H1 (cell line): ENCODE measurements at places on chromosomes 16 and 17.

- DNase-seq = peak; percentile 88
Observed at GRCh38 chr16:3152277-3152990, 17.6 kb downstream of the ZNF213 start.

GRCh38 chr17:12985431-12986293, 32.2 kb downstream of the ELAC2 start:
- DNase-seq = no peak

GRCh38 chr17:63196772-63197335, 230.8 kb downstream of the TANC2 start:
- no peak for DNase-seq

GRCh38 chr16:10667239-10667638, 27.5 kb downstream of the TEKT5 start:
- no peak for DNase-seq

- no peak for DNase-seq
Observed at GRCh38 chr16:20612551-20613480, 36.6 kb upstream of the ACSM2B start.

DNA sequence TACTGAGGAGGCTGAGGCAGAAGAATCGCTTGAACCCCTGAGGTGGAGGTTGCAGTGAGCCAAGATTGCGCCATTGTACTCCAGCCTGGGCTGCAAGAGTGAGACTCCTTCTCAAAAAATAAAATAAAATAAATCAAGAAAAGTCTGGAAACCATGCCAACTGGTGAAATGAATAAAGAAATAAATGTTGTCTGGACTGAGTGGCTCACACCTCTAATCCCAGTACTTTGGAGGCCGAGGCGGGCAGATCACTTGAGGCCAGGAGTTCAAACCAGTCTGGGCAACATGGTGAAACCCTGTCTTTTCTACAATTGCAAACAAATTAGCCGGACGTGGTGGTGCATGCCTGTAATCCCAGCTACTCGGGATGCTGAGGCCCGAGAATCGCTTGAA, 744 bp upstream of the LRRC37A3 start:
- peak; percentile 62 for DNase-seq

DNA sequence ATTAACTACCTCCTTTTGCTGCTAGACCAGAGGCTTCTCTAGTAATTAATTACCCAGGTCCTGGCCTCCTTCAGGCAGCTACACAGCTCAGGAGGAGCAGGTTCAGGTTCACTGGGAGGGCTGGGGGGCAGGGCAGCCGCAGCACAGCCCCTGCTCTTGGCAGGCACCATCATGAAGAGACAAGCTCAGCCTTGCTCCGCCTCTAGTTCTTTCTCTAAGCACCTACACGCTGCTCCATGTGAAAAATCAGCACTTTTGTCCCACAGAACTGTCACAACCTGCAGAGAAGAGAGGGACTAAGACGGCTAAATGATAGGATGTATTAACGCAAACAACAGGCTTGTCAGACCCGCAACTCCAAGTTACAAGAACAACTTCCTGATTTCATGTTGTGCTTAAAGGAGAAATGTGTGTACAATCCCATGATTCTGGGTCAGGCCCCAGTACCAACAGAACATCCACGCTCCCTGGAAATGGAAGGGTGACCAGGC, 53.4 kb downstream of the GRB2 start:
- no peak for DNase-seq

DNA sequence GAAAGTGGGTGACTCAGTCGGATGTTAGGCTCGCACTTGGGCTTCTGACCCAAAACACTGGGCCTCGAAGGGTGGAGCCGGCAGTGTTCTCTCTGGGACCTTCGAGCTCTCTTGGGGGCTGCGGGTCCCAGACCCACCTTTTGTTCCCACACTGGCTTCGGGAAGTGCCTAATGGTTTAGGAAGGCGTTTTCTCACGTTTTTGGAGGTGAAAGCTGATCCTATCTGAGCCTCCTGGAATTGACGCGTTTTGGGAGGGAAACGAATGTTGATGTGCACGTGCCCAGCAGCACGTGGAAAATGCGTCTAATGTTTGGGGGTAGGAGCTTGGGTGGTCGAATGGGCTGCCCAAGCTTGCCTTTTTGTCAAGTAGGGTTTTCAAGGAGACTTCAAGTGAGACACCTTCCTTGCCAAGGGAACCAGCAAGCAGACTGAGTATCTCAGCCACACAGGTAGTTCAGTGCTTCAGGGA, 666 bp downstream of the HGS start:
- no peak for DNase-seq

- DNase-seq = no peak
Observed at GRCh38 chr16:87515475-87516330, 22.9 kb upstream of the ZCCHC14 start.

DNA sequence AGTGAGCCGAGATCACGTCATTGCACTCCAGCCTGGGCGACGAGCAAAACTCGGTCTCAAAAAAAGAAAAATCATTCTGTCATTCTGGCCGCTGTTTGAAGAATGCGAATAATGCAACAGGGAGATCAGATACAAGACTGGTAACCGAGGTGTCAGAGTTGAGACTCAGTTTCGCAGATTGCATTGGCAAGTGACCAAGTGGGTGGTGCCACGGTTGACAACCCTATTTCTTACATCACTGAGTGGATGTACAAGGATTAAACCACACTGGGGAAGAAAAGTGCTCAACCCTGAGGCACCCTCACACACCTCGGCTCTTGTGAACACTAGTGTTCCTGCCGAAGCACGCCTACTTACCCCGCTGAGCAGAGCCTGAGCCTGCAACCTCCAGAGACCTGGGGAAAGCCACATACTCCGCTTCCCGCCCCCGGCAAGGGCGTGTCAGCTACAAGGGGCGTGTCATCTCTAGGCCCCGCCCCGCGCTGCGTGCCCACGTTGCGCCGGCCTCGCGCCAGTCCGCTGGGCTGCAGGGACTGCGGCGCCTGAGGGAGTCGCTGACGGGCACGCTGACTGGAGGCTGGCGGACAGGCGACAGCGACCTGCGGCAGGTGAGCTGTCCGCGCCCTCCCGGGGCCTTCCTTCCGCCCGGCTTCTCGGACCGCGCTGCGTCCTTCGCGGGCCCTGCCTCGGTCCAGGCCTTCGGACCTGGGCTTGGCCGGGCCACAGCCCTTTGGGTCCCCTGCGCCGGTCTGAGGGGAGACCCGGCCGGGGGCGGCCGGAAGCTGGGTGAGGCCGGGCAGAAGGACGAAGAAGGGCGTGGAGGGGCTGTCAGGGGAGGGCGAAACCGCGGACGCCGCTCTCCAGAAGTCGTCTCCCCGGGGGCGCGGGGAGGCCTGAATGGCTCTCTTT, at the start of gene HMOX2:
HMOX2 (plus strand) TSS at position 519 of the 909 bp plus-strand sequence. CDS start 29,127 bp downstream, outside the sequence.
- peak; percentile 98 for DNase-seq

GRCh38 chr16:57537194-57537505, 779 bp upstream of the CCDC102A start:
- no peak for DNase-seq

- DNase-seq = no peak
Observed at GRCh38 chr17:54944796-54945195, 23.7 kb downstream of the COX11 start.

- DNase-seq = no peak
Observed at GRCh38 chr16:12529582-12529981, 274.1 kb downstream of the CPPED1 start.

DNA sequence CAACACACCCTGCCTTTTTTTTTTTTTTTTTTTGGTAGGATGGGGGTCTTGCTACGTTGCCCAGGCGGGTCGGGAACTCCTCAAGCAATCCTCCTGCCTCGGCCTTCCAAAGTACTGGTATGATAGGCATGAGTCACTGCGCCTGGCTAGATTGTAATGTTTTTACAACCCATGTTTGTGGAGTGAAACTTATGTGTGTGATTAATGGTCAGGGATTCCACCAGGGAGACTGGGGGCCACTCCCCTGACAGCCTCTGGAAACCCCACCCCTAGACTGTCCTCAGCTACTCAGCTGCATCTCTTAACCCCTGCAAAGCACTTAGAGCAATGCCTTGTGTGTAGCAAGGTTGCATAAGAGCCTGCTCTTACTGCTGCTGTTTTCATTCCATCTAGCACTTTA, 220.5 kb downstream of the PARN start:
- DNase-seq = no peak

DNA sequence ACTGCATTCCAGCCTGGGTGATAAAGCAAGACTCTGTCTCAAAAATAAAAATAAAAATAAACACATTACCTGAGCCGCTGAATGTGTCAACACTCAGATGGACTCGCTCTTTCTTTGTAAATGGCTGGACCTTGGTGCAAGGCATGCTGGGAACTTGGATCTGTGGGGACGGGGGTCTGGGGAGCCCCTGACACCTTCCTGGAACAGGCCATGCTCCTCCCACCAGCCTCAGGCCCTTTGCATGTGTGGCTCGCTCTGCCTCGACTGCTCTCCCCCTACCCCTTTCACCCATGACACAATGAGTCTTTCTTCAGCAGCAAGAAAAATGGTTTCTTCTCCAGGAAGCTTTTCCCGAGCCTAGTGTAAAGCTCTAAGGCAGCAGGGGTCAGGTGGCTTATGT, 94.0 kb upstream of the CDH5 start:
- DNase-seq = no peak

GRCh38 chr17:26809033-26809432, 484.9 kb upstream of the WSB1 start:
- DNase-seq = no peak

DNA sequence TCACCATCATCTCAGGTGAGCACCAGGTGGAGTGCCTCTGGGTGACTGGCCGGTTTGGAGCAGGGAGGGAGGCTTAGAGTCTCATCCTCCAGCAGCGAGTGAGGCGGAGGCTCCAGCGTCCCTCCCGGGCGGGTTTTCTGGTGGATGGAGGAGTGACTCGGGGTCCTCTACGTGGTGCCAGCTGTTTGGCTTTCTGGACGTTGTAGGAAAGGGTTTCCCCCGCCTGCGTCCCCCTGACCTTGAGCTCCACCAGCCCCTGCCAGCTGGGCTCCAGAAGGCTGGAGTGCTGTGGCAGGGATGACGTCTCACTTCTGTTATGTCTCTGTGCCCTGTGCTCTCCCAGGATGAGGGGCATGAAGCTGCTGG, 522 bp downstream of the DNASE1 start:
- no peak for DNase-seq

GRCh38 chr17:83174362-83175118, 95.1 kb downstream of the METRNL start:
- no peak for DNase-seq

DNA sequence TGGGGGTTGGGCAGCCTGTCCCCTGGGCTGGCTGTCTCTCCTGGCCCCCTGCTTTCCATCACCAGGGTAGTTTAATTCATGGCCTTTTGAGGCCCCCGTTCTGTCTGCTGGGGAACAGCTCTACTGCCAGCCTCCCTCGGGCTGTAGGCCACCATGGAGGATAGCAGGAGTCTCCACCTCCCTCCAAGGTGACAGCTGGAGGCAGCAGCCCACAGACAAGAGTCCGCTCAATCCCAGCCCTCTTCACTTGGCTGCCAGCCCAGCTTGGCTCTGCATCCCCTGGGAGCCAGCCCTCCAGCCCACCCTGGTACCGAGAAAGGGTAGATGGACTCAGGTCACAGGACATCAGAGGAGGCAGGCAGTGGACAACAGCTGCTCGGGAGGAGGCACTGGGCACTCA, 194.6 kb upstream of the SDK2 start:
- no peak for DNase-seq

- no peak for DNase-seq
Observed at GRCh38 chr16:14505846-14506245, 124.2 kb downstream of the PARN start.

- peak; percentile 92 for DNase-seq
Observed at GRCh38 chr16:62225675-62226074, 189.4 kb upstream of the CDH8 start.

DNA sequence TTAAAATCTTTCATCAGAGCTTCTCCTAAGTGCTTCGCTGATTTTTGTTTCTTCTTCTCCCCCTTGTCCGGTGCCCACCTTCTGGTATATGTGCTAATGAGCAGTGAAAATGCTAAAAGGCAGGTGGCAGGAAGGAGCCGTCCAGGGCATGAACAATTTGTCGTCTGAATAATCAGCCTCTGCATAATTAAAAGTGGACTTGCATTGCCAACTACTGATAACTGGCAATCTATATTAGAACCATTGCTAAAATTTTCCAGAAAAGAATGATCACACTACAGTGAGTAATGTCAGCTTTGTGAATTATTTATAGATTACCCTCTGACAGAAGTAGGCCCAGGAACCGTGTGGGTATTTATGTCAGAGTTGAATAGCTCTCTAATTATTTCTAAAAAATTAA, 28.1 kb downstream of the SERPINF1 start:
- no peak for DNase-seq

GRCh38 chr16:88809068-88809675, 2.6 kb downstream of the APRT start:
- no peak for DNase-seq

- no peak for DNase-seq
Observed at GRCh38 chr16:17939122-17939536, 397.4 kb downstream of the NPIPA8 start.

DNA sequence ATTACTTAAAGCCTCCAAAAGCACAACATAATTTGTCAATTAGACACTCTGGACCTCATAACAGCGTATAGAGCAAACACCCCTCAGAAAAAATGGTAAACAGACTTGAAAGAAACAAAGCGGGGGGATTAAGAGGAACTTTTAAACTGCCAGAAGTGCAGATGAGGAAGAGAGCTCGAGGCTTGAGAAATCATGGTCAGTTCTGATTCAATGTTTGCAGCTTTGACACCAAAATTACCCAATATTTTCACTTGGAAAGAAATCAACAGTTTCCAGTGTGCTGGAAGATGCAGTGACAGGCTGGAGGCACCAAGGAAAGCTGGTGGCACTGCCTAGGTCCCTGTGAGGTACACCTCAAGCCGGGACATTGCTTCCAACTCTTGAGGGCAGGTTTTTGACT, 180.9 kb upstream of the TOX3 start:
- DNase-seq = no peak

DNA sequence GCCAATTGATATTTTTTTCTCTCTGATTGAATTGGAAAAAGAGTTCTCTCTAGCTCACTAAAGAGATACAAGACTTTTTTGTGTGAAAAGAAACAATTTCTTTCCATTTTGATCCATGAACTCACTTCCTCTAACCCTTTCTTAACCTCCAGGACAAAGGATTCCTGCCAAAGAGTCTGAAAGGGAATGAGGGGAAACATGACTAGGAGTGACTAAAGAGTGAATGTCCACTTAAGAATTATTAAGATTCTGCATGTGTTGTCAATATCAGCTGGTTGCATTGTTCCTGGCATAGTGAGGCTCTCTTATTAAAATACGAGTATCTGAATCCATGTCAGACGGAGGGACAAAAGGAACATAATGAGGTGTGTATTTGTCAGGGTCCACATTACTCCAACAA, 344.7 kb downstream of the GRIN2A start:
- DNase-seq = no peak

GRCh38 chr17:81417049-81417878, 22.0 kb downstream of the BAHCC1 start:
- no peak for DNase-seq

GRCh38 chr17:82868715-82869131, 28.9 kb upstream of the ZNF750 start:
- no peak for DNase-seq

- no peak for DNase-seq
Observed at GRCh38 chr17:45146890-45147580, 1.2 kb upstream of the HEXIM1 start.
